NCI-H1105 (cell line): ENCODE measurements at places on chromosomes 2 and 18.

DNA sequence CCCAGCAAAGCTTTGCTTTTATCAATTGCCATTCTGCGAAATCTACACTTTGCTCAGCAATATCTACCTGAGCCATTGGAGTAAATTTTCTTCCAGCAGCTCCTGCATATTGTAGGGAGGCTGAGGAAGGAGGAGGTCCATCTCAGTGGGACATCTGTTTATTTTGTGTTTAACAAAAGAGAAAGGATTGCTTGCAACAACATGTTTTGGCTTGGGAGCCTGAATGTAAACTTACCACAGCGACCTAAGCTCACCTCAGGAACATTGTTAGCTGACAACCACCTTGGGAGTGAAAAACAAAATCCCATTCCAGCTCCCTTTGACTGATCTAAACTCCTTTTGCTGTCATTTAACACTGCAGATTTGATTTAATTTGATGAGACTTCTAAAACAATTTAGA, 356.1 kb downstream of the SS18 start:
- no peak for DNase-seq

- DNase-seq: no peak
Observed at GRCh38 chr2:15754703-15755099, 163.0 kb downstream of the DDX1 start.

DNA sequence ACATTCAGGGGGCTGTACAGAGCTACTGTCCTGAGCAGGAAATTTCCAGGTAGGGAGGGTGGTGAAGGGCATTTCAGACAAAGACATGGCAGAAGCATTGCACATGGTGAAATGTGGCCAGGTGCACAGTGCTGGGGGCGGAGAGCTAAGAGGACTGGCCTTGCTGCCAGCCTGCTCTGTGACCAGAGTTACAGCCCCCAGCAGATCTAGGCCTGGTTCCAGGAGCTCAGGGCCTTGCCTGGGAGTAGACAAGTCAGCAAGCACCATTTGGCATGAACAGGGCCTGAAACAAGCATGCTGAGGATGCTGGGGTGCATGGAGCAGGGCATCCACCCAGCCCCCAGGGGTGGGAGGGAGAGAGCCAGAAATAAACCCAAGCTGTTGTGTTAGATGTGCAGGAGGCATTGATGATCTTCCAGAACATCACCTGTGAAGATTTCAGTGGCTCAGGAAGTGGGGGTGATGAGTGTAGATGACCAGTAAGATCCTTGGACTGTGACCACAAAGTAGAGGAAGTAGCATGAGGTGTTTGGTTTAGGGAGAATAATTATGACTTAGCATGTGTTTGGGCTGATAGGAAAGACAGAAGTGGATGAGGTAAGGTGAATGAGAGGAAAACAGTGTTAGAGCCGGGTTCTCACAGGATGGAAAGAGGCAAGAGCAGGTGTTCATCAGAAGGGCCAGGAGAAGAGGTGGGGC, 61.1 kb downstream of the COA5 start:
- DNase-seq: no peak

DNA sequence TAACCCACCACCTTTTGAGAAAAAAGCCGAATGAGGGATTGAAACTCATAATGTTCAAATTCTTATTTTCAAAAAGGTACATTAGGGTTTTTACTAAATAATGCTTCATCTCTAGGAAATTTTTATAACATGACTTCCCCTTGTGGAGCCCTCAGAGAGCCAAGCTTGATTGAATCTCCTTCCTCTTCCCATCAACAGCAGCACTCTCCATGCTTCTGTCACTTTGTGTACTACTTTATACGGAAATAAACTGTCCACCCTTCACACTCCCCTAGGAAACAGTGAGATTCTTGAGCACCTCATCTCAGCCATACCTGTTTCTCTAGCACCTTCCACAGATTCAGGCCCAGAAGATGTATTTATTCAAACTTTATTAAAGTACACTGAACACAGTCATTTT, 51.8 kb downstream of the TFPI start:
- DNase-seq: no peak

DNA sequence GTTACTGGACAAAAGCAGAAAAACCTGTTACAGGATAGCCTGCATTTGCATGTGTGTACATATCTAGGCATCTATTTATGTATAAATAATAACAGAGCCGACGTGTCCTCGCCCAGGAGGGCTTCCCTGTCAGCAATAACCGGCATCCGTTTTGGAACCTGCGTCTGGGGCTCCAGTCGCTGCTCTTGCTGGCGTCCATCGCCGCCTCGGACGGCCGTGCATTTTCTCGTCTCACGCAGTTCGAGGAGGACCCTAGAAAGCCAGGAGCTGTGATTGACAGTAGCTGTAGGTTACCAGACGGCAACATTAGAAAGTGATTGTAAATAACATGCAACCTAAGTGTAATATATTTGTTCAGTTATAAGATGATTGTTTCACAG, 132.6 kb downstream of the NFATC1 start:
- DNase-seq: no peak

DNA sequence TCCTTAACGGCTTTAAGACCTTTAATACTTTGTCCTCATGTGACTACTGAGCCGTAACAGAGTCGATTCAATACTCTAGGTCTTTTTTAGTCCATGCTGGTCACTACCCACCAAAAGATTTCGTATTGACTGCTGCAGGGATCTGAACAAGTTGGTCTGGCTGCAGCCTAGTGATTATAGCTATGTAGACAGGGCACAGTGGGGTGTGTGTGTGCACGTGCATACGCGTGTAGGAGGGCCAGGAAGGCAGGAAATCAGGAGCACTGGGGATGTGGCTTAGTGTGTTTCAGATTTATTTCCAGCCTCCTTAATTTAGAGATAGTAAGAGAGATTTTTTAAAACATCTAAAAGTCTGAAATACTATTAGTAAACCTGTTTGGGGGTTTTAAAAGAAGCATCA, 161.4 kb downstream of the MYO3B start:
- no peak for DNase-seq

GRCh38 chr18:76351961-76352581, 143.0 kb downstream of the ZNF516 start:
- no peak for DNase-seq

GRCh38 chr18:2302012-2302411, 269.3 kb downstream of the METTL4 start:
- no peak for DNase-seq

DNA sequence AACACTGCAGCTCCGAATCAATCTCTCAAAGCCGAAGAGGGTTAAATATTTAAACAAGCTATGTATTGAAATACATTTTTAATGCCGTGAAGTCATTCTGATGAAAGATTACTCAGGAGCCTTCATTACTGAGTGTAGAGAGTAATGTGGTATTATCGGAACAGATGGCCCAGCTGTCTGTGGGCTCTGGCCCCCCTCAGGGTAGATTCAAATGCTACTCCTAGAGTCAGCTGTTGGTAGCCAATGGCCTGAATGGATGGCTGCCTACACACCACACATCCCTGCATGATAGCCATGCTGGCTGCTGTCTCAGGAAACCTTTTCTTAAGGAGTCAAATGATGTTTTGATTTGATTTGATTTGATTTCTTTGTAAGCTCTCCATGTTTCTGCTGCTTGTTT, 732.3 kb upstream of the CELF4 start:
- DNase-seq: no peak

DNA sequence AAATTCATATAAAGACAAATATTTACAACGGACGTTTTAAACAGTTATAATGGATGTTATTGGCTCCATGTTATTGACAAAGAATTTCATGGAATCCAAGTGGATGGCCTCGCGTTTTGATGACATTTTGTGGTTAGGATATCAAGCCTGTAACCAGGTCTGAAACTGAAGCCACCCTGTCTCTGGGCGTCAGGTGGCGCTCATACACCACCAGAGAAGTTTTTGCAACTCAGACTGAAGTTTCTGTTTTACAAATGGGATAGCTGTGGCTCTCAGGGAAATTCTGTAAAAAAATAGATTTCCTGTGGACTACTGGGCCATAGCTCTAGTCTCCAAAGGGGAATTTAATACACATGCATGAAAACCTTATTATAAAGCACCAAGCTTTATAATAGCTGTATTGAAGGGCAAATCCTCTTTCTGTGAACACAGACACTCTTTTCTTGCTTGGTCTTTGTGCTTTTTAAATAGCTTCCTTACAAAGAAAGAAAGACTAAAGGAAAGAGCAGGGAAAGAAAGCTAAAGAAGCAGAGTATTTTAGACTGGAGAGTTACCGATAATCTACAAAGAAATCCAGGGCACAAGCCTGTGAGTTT, 86.7 kb downstream of the C18orf54 start:
- peak; percentile 48 for DNase-seq

GRCh38 chr18:26416652-26417150, 131.7 kb downstream of the KCTD1 start:
- no peak for DNase-seq

- no peak for DNase-seq
Observed at GRCh38 chr2:214742119-214742518, 67.4 kb downstream of the BARD1 start.

GRCh38 chr2:67079729-67080128, 317.4 kb upstream of the ETAA1 start:
- DNase-seq: no peak

DNA sequence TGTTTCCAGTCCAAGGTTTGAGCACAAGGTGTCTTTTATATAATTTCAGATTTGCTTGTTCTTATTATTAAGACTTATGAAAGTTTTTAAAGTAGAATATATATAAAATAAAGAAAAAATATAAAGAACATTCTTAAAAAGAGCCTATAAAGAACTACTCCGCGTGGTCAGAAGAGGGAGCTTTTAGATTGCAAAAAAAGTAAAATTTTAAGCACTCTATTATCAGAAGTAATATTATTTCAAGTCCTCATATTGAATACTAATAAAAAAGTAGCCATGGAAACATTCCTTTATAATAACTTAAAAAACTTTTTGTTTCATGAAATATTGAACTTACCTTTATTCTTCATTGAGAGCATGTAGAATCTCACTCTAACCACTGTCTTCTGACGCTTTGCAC, 51.4 kb downstream of the LINC00305 start:
- DNase-seq: no peak

DNA sequence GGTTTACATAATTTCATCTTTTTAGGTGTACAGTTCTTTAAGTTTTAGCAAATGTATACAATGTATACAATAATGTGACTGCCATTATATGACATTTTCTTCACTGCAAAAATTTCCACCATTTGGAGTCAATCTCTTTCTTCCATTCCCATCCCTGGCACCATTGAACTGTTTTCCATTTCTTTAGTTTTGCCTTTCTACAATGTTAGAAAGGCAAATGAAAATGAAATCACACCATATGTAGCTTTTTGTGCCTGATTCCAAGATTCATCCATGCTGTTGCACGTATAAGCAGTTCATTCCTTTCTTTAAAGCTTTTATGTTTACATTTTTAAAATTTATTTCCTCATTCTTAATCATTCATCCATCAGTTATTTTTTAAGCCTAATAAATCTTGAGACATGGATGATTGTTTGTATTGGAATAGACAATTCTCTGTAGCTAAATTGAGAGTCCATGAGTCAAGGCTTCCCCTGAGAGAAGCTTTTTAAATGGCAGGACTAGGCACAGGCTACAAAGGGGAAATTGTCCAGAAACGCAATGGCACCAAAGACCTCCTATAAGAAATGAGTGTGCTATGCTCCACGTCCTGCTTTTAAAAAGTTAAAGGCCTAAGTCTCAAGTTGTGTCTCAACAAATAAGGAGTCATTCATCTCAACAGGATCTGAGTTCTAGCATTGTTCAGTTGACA, 8.7 kb upstream of the COL5A2 start:
- no peak for DNase-seq

DNA sequence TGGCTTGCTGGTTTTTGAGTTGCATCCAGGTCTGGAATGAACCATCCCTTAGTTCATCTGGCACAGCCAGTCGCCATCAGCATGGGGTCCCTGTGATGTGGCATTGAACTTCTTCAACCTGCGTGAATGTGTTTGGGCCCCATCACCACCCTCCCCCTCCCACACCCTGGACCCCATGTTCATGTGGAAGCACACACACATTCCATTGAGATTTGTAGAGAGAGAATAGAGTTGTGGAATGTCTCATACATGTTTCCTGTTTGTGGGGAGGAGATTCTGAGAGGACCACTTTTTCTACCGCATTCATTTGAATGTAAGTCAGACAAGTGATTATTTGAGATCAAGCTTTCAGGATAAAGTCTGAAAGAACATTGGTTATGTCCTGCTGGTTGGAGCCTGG, 117.6 kb upstream of the EML6 start:
- no peak for DNase-seq

DNA sequence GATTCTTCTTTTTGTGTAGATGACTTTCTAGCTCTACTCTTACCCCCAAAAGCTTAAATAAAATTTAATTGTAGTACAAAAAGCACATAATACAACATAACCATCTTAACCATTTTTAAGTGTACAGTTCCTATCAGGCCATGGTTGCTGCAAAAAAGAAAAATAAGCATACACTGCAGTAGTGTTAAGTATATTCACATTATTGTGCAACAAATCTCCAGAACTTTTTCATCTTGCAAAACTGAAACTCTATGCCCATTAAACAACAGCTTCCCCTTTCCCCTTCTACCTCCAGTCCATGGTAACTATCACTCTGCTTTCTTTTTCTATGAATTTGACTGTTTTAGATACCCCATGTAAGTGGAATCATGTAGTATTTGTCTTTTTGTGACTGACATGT, 18.1 kb downstream of the PPM1B start:
- no peak for DNase-seq

- no peak for DNase-seq
Observed at GRCh38 chr18:58177004-58177717, 133.1 kb downstream of the NEDD4L start.

- no peak for DNase-seq
Observed at GRCh38 chr18:62717925-62718800, 2.8 kb downstream of the PHLPP1 start.

DNA sequence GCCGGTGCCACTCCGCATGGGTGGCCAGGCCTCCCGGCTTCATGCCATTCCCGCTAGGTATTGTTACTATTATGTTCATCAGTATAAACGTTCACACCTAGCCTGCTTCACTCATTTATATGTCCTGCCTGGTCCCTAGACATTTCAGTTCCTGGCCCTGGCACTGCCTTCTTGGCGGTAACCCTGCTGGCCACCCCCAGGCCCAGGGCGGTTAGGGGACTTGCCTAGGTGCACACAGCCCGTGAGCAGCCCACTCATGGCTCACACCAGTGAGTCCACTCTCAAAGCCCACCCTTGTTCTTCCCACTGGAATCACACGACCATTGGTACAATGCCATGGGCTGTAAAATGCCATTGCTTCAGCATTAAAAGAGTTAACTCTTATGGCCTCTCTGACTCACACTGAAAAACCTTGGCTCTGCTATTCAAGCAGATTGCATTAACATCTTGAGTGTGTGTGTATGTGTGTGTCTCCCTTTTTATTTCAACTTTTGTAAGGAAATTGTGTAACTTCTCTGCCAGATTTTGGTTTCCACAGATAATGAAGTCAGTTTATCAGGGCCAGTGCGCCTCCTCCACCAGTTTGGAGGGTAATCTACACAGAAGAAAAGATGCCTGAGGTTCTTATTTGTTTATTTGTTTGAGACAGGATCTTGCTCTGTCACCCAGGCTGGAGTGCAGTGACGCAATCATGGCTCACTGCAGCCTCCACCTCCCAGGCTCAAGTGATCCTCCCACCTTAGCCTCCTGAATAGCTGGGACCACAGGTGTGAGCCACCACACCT, 74.2 kb downstream of the RAB31 start:
- no peak for DNase-seq

GRCh38 chr2:3532941-3533340, 13.6 kb upstream of the ADI1 start:
- no peak for DNase-seq

- DNase-seq: no peak
Observed at GRCh38 chr18:9827211-9827792, 58.5 kb upstream of the TXNDC2 start.

- DNase-seq: no peak
Observed at GRCh38 chr2:237577956-237578870, 11.8 kb downstream of the PRLH start.

GRCh38 chr2:229454934-229455631, 184.0 kb upstream of the PID1 start:
- no peak for DNase-seq
